ENCODE measurements at places on chromosomes 2 and 18.

DNA sequence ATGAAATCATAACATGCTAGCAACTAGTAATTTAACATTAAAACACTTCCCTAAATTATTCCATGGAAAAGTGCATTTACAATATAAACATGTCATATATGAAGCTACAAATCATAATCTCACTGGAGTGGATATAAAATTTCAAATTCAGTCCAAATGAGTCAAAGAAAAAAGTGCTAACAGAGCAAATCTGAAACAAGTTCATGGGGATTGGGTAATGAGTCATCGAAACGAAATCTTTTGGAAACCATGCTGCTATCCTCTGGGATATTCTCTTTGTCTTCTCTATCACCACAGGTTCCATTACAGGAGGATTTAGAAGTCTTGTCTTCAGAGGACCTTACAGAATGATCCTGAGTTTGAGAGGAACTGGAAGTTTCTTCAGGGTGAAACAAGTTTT, 34.1 kb downstream of the STK17B start:
- DNase-seq: no peak

- DNase-seq: no peak
Measured at GRCh38 chr18:9925369-9925768, 11.6 kb downstream of the VAPA start.

DNA sequence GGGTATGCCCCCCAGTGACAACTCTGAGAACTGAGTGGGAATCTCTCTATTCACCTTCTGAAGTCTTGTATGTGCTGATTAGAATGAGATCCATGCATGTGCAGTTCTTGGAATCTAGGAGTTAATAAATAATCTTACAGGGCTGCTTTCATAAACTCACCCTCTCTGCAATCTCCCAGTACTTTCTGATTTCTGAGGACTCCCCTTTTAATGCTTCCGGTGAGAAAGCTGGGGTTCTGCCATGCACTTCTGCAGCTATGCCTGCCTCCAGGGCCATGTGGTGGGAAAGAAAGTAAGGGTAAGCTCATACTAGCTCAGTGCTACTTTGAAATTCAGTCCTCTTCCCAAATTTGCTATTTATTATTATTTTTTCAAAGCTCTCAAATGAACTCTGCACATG, 432.9 kb downstream of the MTX2 start:
- DNase-seq: no peak

DNA sequence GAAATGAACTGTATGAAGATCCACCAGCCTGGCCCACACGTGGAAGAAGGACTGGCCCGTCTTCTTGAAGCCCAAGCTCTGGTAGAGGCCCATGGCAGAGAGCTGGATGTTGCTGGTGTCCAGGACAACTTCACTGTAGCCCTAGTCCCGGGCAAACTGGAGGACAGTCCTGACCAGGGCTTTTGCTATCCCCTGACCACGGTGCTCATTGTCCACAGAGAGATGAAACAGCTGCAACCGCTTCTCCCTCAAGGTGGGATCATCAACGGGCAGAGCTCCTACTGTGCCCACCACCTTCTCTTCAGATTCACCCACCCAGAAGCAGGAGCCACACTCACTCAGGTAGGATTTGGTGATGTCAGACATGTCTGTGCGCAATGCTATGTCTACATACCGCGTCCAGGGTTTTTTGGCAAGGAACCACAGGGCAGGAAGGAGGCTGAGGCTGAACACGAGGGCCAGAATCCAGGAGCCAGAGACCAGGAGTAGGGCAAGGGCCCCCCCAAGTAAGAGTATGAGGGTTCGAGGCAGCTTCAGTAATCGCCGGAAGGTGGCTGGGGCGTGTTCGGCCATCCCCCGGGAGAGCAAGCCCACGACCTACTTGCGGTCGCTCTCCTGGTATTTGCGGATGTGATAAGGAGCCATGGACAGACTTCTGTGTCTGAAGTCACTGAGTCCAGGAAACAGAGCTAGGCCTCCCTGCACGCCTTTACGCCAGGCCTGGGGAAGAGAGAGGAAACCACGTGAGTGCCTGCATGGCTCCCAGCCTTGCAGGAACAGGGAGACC, 36.3 kb downstream of the TPRKB start:
- no peak for DNase-seq

DNA sequence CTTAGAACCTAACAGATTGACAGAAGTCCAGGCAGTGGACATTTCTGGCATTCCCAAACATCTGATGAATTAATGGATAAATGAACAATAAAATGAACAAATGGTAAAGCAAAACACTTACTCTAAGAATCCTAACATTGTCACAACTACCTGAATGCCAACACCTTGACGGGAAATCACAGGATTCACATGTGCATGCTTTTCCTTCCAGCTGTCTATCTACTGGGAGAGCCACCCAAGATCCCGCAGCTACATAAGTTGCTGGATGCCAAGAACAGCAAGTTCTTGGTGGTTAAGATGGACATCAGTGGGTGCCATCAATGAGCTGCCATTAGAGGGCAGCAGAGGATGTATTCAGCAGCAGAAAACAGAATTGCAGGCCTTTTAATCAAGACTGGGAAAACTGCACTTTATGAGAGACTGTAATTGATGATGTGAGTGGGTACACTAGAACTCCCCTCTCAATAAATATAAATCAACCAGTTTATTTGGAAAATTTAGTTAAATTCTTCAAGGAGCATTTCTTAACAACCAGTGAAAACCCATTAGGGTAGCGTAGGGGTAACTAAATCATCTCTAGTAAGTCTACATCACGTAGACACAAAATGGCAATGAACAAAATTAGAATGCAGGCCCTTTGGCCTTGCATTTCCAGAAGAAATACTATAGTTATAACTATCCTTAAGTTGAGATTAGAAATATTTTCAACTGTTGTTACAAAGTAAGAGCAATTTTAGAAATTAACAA, 45.6 kb downstream of the SESTD1 start:
- peak; percentile 62 for DNase-seq

DNA sequence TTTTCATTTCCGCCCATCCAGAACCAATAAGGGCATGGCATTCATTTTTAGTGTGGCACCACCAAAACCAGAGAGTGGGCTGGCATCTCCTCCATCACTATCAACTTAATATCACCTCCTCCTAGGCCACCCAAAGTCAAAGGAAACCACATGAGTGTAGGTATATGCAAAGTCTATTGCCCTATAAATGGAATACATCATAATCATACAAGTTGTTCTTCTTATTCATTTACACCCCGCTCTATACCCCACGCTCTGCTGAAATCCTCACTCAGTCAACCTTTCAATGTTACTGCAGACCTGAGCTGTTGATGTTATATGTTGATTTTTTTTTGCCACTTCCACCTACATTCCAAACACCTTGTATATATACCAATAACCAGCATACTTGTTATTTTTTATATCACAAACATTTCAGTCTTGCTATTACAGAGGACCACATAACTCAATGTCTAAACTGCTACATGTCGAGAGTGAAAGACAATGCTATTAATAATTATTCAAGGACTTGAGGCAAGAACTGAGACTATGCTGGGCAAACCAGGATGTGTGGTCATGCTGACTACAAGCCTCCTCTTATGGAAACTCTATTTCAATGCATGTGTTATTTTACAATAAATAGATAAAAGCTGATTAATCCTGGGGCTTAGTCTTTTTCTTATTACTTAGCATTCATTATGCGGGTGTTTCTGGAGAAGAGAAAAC, 466.5 kb upstream of the ID2 start:
- no peak for DNase-seq

- no peak for DNase-seq
Measured at GRCh38 chr2:59824314-59824713, 729.1 kb downstream of the BCL11A start.

- DNase-seq: no peak
Measured at GRCh38 chr2:62661263-62661635, 44.3 kb upstream of the EHBP1 start.

DNA sequence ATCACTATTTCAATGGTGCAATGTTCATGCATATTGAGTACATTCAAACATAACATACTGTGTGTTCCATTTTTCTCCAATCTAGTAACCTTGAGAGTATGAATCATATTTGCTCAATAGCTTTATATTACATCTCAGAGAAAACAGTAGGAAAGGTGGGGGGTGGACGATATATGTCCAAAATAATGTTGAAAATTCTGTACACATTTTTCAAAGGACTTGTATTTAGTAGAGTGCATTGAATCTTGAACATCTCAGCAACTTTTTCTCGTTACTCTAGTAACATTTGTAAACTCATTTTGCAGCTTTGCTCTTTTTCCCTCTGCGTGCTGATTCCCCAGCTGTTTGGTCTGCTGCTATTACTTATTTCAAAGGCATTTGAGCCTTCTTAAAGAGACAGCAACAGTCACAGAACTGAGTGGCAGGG, 1487.0 kb downstream of the LRP1B start:
- no peak for DNase-seq

- no peak for DNase-seq
Measured at GRCh38 chr2:218981390-218981880, 3.5 kb downstream of the FEV start.

GRCh38 chr2:183088061-183088460, 9.5 kb downstream of the DUSP19 start:
- no peak for DNase-seq

DNA sequence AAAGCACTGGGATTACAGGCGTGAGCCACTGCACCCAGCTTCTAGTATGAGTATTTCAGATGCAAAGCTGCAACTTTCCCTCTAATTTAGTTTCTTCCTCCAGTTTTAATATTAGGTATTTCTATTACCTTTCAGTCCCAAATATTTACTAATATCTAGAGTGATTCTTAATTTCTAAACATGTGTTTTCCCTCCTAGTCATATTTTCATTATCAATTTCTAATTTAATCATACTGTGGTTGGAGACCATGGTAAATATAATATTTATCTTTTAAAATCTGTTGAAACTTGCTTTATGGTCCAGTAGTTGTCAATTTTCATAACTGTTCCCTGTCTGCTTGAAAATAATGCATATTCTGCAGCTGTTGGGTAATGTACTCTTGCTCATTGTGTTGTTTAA, 245.9 kb upstream of the REV1 start:
- DNase-seq: no peak

DNA sequence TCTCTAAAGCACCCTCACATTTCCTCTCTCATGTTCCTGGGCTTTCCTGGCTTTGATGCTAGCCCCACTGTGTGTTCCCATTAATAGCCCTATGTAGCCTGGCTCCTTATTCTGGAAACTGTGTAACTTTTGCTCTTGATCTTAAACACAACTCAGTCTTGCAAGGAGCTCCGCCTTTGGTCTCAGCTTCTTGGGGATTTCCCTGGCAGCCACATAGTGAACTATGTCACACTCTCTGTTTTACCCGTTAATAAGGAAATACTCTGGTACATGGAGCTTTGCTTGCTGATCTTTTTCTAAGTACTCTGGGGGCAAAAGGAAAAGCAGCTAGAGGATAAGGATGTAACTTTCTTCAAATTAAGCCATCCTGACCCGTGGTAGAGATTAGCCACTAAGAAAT, 259.3 kb downstream of the NEDD4L start:
- DNase-seq: no peak

GRCh38 chr2:214593727-214594126, 182.9 kb downstream of the VWC2L start:
- no peak for DNase-seq

DNA sequence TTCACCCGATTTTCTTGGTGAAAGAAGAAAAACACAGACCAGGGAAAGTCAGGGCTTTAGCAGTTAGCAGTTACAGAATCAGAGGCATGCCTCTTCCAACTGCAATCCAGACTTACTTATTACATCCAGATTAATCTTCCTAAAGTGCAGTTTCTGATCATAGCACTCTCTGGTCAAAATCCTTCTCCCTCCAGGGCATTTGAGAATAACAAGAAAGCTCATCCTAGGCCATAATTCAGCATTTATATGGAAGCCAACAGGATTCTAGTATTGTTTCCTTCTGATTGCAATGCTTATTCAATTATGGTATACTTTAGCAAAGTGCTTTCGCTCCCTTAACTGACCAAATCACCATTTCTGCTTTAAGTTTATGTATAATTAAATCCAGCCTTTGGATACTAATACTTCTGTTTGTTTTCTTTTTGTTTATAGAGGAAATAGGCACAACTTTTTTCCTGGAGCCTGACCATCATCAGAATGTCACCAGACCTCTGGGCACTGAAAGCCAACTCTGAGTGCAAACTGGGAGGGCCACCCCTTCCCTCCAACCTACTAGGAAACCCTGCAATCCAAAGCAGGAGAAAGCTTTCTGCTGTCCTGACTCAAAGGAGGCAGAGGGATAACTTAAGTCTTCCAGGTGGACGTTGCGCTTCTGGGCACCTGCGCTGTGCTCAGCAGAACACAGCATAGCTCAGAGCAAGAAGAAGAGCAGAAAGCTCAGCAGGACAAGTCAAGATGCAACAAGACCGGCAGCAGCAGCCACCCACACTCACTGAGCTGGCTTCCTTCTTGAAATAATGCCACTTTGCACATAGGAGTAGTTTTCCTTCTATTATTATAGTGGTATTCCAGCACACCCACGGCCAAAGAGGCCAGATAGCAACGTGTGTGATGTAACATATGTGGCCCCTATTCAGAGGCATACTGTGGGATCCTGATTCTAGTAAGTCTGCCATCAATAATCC, 99.3 kb downstream of the STK39 start:
- DNase-seq: no peak

GRCh38 chr2:227464361-227464760, 7.6 kb upstream of the AGFG1 start:
- DNase-seq: no peak
